ENCODE measurements at places on chromosomes 1 and 21.

GRCh38 chr1:151897991-151898431, 11.3 kb downstream of the THEM4 start:
- peak overlapping the region; percentile 90 for H3K27ac ChIP-seq
- peaks cover 56% of the 10 kb centered on the region for H3K4me1 ChIP-seq
- H3K36me3 ChIP-seq, result peaks cover 75% of the 10 kb centered on the region
- peak overlapping the region; percentile 62 for H3K4me3 ChIP-seq
- no peaks in the 10 kb centered on the region for H3K27me3 ChIP-seq

GRCh38 chr1:1290238-1290731, 10.0 kb downstream of the SCNN1D start:
- H3K27ac ChIP-seq, result no peak overlapping the region
- no peaks in the 10 kb centered on the region for H3K27me3 ChIP-seq
- DNase-seq, result peak; percentile 76
- peaks cover 6% of the 10 kb centered on the region for H3K4me1 ChIP-seq

GRCh38 chr1:37890378-37891014, 31.1 kb upstream of the MTF1 start:
- no peak overlapping the region for H3K27ac ChIP-seq
- H3K4me3 ChIP-seq, result no peak overlapping the region
- H3K4me1 ChIP-seq, result peaks cover 4% of the 10 kb centered on the region
- H3K27me3 ChIP-seq, result no peaks in the 10 kb centered on the region

GRCh38 chr1:207298636-207299398, 22.7 kb upstream of the CD55 start:
- H3K4me3 ChIP-seq, result no peak overlapping the region
- no peak overlapping the region for H3K27ac ChIP-seq
- peaks cover 16% of the 10 kb centered on the region for H3K4me1 ChIP-seq
- no peak for DNase-seq

GRCh38 chr21:34817821-34818661, 149.2 kb downstream of the CLIC6 start:
- no peak overlapping the region for H3K27ac ChIP-seq
- no peak for DNase-seq
- H3K36me3 ChIP-seq, result peaks cover 4% of the 10 kb centered on the region
- H3K27me3 ChIP-seq, result peaks cover 3% of the 10 kb centered on the region
- H3K4me1 ChIP-seq, result no peaks in the 10 kb centered on the region

GRCh38 chr1:10561955-10562354, 87.2 kb downstream of the PEX14 start:
- no peaks in the 10 kb centered on the region for H3K4me1 ChIP-seq
- H3K4me3 ChIP-seq, result no peak overlapping the region
- no peaks in the 10 kb centered on the region for H3K27me3 ChIP-seq
- no peak overlapping the region for H3K27ac ChIP-seq
- peaks cover 10% of the 10 kb centered on the region for H3K36me3 ChIP-seq

DNA sequence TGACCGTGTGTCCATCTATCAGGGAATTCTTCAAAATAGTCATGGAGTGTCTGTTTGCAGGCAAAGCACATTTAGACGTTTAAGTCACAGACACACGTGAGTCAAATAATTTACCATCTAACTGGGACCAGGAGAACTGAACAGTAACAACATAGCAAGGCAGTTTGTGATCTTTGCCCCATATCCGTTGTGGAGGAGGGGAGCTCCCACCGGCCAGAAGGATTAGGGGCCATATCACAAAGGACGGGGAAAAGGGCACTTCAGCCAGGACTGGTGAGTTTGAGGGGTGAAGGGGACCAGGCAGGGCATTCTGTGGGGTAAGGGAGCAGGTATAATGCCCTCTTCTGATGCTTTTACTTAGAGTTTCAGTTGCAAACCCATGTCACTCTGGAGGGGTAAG, 22.9 kb downstream of the ELAPOR1 start:
- no peak for DNase-seq
- H3K4me3 ChIP-seq, result no peak overlapping the region
- H3K36me3 ChIP-seq, result no peaks in the 10 kb centered on the region
- peaks cover 10% of the 10 kb centered on the region for H3K4me1 ChIP-seq
- H3K27ac ChIP-seq, result no peak overlapping the region
- H3K27me3 ChIP-seq, result no peaks in the 10 kb centered on the region

DNA sequence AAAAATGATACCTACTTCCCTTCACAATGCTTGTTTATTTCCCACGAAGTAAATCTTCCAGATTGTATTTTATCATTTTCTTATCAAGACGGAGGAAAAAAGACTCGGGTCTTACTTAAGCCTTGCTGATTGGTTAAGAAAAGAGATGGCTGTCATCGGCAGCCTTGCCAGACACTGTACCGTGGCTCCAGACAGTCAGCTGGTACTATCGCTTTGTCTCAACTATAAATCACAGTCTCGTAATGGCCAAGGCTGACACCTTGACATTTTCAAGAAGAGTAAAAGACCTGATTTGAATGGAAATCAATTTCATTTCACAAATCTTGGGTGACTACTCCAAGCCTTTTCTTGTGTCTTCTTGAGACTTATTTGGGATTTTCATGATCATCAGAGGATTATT, 868.0 kb downstream of the USP25 start:
- H3K36me3 ChIP-seq, result no peaks in the 10 kb centered on the region
- H3K27me3 ChIP-seq, result no peaks in the 10 kb centered on the region
- no peak overlapping the region for H3K27ac ChIP-seq
- H3K4me1 ChIP-seq, result no peaks in the 10 kb centered on the region

DNA sequence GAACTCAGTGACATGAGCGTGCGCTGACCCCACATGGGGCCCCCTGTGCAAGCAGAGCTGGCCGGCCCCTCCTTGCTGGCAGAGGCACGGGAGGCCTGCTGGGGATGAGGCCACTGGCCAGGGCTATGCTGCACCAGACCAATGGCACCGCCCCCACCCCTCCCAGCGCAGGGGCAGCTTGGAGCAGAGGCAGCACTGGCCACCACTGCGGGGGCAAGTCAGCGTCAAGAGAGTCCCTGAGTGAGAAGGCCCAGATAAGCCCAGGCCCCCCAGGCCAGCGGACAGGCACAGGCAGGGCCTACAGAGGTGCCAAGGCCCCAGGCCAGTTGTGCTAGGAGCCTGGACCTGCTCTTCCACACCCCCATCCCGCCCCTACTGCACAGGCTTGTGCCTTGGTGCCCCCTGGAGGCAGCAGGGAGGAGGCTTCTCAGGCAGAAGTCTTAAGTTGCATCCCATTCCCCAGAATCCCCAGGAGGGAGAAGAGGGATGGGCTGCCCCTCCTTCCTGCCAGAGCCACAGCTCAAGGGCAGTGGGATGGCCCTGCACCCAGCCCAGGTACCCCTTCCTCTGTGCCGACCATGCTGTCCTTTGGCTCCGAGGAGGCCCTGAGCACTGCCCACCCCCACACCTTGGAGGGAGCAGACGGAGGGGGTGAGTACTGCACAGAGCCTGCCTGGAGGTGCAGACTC, 35.8 kb downstream of the EPHX1 start:
- H3K36me3 ChIP-seq, result peaks cover 36% of the 10 kb centered on the region
- no peak overlapping the region for H3K4me3 ChIP-seq
- peak; percentile 46 for DNase-seq
- no peak overlapping the region for H3K27ac ChIP-seq
- H3K27me3 ChIP-seq, result no peaks in the 10 kb centered on the region

- DNase-seq, result no peak
- H3K4me3 ChIP-seq, result no peak overlapping the region
- no peaks in the 10 kb centered on the region for H3K36me3 ChIP-seq
- H3K4me1 ChIP-seq, result no peaks in the 10 kb centered on the region
- no peak overlapping the region for H3K27ac ChIP-seq
Measured at GRCh38 chr1:238232084-238232710, 341.5 kb upstream of the ZP4 start.

GRCh38 chr1:220166853-220167252, 72.9 kb downstream of the IARS2 start:
- no peak overlapping the region for H3K27ac ChIP-seq
- H3K4me3 ChIP-seq, result no peak overlapping the region
- no peak for DNase-seq
- H3K27me3 ChIP-seq, result no peaks in the 10 kb centered on the region

- DNase-seq, result no peak
- peaks cover 5% of the 10 kb centered on the region for H3K4me1 ChIP-seq
- H3K27ac ChIP-seq, result no peak overlapping the region
Measured at GRCh38 chr1:4052657-4053056, 152.6 kb upstream of the C1orf174 start.

- peak overlapping the region; percentile 40 for H3K27ac ChIP-seq
- H3K36me3 ChIP-seq, result no peaks in the 10 kb centered on the region
- peaks cover 36% of the 10 kb centered on the region for H3K4me1 ChIP-seq
- no peak overlapping the region for H3K4me3 ChIP-seq
- H3K27me3 ChIP-seq, result peaks cover 10% of the 10 kb centered on the region
- DNase-seq, result no peak
Measured at GRCh38 chr1:229059671-229060539, 211.0 kb upstream of the RAB4A start.

GRCh38 chr1:110485725-110486124, 33.2 kb downstream of the KCNA10 start:
- H3K4me3 ChIP-seq, result no peak overlapping the region
- no peak for DNase-seq
- no peaks in the 10 kb centered on the region for H3K4me1 ChIP-seq
- peaks cover 8% of the 10 kb centered on the region for H3K27me3 ChIP-seq

- H3K36me3 ChIP-seq, result peaks cover 2% of the 10 kb centered on the region
- H3K4me3 ChIP-seq, result no peak overlapping the region
- no peak overlapping the region for H3K27ac ChIP-seq
Measured at GRCh38 chr1:167294528-167294927, 73.8 kb downstream of the POU2F1 start.
